Suppressor macrophage treated with lipopolysaccharide for 1 hour (primary cell): ENCODE measurements at places on chromosomes 5 and 9.

DNA sequence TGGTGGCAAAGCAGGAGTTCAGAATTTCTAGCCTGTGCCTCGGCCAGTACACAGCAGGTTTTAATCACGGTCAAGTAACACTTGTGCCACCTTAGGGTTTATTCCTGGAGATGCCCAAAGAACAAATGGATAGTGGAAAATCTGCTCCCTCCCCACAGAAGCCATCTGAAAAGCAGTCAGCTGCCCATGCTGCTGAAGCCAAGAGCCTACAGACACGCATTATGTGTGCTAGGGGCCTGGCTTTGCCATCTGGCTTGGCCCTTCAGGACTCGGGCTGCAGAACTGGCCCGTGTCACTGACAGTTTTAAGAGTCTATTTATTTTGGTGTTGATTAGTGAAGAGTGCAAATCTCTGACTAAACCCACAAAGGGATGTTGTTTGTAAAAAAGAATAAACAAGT is 11.1 kb downstream of the ARSB start:
- DNase-seq = no peak

- no peak for DNase-seq
These were observed 4.8 kb upstream of the F2RL1 start for GRCh38 chr5:76813982-76814562.

DNA sequence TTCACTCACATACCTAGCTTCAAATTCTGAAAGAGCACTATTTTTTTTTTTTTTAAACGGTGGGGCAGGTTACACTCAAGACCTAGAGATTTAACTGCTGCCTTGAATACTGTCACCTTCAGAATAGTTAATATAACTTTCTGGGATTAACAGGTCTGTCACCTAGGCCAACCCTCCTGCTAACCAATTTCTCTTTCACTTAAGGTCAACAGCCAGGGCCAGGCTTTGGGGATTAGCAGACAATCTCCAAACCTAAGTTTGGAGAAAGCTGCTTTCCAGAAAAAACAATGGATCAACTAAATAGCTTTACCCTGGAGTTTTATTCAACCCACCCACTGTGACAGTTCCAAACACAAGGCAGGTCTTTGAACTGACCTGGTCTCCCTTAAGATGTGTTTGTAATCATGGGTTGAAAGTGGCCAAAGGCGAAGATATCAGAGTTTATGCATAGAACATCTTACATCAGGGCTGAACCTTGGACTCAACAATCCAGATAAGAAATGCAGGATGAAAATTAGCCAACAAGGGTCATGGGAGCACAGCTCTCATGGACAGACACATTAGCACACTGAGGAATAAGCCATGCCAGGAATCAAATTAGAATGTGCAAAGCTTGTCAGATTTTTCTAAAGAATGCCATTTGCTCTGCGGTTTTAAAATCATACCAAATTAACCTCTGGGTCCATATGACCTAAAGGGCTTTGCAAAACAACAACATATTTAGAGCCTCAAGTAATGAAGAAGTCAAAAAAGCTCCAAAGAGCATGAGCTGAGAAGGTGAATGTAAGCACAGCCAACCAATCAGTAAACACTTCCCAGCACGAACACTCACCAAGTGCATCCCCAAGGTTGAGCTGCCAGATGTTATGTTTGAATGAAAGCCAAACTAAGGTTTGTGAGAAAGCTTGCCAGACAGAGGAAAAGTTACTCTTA is 538.5 kb upstream of the DMAC1 start:
- no peak for DNase-seq

DNA sequence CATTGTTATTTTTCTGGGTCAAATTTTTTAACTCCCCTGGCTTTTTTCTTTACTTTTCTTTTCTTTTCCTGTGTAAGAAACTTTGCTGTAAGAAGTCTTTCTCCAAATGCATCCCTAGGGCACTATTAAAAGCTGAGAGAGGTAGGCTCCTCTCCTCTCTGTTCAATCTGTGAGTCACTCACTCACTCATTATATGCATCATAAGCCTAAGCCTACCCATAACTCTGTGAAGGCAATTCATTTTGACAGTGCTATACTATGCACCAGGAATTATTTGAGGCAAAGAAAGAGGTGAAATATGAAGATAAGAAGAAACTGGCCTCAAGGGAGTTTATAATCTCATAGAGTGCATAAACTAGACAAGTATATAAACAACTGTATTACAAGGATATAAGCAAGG is 67.9 kb upstream of the PRR16 start:
- DNase-seq = no peak

DNA sequence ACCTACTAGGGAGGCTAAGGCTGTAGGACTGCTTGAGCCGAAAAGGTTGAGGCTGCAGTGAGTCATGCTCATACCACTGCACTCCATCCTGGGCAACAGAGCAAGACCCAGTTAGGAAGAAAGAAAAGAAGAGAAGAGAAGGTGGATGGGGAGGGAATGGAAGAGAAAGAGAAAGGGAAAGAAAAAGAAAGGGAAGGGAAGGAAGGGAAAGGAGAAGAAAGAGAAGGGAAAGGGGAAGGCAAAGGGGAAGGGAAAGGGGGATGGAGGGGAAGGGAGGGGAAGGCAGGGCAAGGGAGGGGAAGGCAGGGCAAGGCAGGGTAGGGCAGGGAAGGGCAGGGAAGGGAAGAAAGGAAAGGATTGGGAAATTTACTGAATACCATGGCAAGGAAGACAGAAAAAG is 157.0 kb downstream of the ACTL7B start:
- DNase-seq = no peak

GRCh38 chr5:88741964-88742363 is 141.0 kb downstream of the MEF2C start:
- no peak for DNase-seq

DNA sequence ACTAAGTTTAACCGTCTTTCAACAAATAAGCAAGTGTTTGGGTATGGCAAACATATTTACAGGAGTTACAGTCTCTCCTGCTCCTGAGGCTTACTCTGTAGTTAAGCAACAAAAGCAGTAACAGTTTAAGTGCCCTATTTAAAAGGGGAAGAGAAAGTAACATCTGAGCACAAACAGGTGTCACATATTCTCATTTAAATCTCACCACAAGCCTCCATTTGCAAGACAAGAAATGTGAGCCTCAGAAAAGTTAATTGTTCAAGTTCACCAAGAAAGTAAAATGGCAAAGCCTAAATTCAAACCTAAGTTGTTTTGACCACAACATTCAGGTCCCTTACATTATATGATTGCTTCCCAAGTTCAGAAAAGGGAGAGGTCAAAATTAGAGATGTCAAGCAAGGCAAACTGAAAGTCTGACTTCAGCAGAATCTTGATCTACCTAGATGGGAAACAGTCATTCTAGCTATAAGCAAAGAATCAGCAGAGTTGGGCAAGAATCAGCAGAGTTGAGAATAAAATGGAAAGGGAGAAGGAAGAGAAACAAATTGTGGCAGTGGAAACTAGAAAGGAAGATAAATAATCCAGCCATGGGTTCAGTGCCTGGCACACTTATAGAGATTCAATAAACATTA is 93.4 kb downstream of the STRBP start:
- DNase-seq = no peak

DNA sequence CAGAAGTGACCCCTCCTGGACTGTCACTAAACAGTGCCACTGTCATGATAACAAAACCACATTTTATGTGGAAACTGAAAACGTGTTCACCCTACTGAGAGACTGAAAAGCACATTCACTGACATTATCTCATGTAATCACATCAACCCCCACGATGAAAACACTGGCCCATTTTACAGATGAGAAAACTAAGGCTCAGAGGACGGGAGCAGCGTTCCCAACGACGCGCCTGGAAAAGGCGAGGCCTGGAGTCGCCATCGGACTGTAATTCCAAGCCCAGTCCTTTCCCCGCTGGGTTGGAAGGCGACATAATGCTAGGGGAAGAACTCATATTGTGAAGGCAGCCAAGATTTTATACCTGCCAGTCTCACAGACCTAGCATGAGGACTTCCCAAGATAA is 140.0 kb downstream of the ADAMTS2 start:
- no peak for DNase-seq

GRCh38 chr5:40404613-40405012 is 275.1 kb upstream of the PTGER4 start:
- DNase-seq = peak; percentile 34

DNA sequence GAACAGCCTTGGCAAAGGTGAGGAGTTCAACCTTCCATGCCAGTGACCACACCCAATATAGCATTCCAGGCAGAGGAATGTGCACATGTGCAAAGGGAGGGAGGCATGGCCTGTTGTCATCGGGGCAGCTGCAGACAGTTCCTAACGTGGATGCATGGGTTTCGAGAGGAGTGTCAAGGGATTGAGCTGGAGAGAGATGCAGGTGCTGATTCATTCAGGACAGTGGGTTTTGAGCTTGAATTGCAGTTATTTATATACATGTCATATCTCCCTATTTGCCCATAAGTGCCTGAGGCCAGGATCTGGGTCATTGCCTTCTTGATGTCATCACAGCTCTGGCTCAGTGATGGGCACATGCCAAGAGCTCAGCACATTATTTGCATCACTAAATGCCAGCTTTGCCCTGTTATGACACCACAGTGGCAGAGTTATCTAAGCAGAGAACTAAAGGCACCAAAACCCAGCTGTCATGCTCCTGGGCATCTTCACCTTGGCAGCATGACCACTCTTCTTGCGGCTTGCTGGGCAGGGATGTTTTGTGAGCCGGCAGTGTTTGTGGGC is 278.0 kb downstream of the NTRK2 start:
- DNase-seq = no peak

DNA sequence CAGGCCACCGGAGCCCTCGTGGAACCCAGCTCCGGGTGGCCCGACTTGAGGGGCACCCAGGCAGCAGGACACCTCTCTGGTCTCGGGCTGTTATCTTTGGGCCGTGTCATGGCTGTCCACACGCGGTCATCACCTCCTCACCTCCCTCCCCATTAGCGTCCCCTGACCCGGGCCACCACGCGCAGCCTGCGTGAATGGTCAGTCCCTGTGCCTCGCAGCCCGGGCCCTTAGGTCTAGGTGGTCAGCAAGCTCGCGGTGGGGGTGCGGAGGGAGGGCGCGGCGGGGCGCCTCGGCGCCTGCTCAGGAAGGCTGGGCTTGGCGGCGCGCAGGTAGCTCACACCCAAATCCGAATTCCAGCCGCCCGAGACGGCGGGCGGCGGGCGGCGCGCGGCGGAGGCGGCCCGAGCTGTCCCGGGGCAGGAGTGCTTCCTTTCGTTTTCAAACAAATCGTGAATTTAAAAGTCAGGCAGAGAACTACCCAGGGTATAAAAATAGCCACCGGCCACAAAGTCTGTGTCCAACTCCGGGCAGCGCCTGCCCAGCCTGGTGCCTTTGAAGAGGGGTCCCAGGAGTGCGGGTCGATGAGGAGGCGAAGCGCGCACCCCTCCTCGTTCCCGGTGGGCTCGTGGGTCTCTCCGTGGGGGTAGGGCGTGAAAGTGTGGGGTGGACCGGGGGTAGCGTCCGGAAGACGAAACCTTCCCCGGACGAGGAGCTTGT is 1.0 kb upstream of the RXRA start:
- peak; percentile 70 for DNase-seq

DNA sequence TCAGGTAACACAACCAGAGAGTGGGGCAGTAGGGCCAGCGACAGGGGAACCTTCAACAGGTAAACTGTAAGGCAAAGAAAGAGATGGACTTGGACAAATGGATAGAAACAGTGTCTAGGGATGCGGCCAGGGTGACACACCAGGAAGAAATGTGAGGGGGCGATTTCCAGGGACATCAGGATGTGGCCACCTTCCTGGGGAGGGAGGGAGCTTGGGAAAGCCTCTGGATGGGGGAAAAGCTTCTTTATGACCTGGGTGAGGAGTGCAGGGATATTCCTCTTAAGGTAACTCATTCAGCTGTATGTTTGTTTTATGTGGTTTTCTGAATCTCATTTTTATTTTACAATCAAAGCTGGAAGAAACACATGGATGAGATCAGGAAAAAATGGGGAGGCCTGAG is 11.9 kb upstream of the NXNL2 start:
- no peak for DNase-seq

DNA sequence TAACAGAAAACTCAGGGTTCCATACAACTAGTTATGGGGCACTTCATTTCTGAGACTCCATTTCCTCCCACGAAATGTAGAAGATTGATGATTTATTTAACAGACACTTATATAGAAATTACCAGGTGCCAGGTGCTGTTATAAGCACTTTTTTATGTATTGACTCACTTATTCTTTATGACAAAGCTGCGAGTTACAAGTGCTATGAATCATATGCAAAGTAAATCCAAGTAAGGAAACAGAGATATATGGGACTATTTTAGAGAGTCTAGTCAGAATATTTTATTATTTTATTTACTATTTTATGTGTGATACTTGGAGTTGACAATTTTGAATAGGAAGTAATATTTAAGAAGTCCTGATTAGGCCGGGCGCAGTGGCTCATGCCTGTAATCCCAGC is 822.8 kb upstream of the C9orf72 start:
- DNase-seq = no peak

DNA sequence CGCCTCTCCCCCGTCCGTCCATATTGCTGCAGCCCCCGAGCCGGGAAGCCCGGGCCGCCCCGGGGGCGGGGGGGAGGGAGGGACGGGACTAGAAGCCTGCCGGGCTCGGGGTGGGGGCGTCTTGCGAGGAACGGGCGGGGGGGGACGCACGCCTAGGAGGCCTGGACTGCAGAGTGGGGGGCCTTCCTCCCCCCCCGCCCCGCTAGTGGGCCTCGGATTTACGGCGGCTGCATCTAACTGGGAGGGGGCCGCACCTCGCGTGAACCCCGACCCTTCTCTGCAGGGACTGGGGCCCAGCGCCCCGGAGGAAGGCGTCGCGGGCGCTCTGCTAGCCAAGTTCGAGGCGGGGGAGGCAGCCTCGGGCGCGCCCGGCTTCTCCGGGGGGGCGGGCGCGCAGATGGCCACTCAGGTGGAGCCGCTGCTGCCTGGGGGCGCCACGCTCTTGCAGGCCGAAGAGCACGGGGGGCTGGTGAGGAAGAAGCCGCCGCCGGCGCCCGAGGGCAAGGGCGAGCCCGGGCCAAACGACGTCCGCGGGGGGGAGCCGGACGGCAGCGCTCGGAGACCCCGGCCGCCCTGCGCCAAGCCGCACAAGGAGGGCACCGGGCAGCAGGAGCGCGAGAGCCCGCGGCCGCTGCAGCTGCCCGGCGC is at the start of gene LARP1:
TSS of gene LARP1 (plus strand) at position 17 of the 648 bp plus-strand sequence. CDS start at position 398, 381 bp downstream.
- DNase-seq = peak; percentile 38

DNA sequence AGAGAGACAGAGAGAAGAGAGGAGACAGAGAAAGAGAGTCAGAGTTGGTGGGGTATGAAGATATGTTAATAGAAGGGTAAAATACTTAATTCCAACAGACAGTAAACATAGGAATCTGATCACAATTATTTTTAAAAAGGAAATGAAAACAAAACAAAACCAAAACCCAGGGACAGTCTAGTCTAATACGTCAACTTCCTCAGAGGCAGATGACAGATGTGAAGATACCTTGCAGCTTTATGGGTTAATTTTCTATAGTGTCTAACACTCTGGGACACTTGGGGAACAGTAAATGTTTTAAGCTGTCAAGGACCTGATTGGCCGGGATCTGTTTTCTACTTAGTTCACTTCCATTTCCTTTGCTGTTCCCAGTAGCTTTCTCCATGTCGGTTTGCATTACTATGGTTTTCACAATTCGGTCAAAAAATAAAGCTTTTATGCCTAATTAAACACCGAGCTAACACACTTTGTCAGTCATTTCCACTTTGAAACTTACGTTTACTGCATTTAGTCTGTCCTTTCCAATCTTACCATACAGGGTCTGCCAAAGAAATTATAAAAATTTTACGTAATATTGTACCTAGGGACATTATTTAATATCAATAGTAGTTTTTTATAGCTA is 216.5 kb downstream of the MCTP1 start:
- DNase-seq = peak; percentile 46

GRCh38 chr9:112725961-112726360 is 8.0 kb upstream of the INIP start:
- no peak for DNase-seq

GRCh38 chr5:6761333-6761732 is 48.1 kb downstream of the TENT4A start:
- DNase-seq = no peak
